ENCODE measurements at places on chromosomes 3 and 15.

- DNase-seq: no peak
Measured at GRCh38 chr3:5485427-5485826, 297.9 kb downstream of the EDEM1 start.

GRCh38 chr3:159091936-159092335, 290.1 kb downstream of the MFSD1 start:
- DNase-seq: no peak

GRCh38 chr15:80500021-80500420, 95.8 kb downstream of the ARNT2 start:
- no peak for DNase-seq

- DNase-seq: peak; percentile 42
Measured at GRCh38 chr3:113436809-113437208, 4.5 kb downstream of the CFAP44 start.

GRCh38 chr3:141851411-141851810, 25.0 kb upstream of the ATP1B3 start:
- no peak for DNase-seq

DNA sequence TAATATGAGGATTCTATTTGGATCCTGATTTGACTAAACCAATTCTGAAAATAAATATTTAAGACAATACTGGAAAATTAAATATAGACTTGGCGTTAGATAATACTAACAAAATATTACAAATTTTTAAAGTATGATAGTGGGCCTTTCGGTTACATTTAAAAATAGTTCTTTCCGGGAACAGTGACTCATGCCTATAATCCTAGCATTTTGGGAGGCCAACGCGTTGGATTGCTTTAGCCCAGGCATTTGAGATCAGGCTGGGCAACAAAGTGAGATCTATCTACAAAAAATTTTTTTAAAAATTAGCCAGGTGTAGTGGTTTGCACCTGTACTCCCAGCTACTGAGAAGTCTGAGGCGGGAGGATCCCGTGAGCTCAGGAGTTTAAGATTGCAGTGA, 30.3 kb upstream of the GADL1 start:
- DNase-seq: peak; percentile 21

DNA sequence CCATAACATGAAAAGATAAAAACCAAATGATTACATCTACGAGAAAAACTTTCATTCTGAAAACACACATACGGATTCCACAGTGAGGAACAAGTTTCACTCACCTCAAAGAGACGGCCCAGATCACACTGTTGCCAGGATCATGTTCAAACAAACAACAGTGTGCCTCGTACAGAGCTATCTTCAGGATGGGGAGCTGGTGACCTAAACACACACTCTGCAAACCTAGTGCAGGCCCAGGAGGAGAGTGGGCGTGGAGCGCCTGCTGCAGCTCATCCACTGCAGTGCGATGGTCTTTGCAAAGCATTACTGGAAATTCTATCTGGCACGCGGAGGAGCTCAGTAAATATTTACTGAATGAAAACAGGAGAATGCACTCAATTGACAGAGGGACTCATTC, 38.5 kb downstream of the TAMM41 start:
- DNase-seq: no peak

DNA sequence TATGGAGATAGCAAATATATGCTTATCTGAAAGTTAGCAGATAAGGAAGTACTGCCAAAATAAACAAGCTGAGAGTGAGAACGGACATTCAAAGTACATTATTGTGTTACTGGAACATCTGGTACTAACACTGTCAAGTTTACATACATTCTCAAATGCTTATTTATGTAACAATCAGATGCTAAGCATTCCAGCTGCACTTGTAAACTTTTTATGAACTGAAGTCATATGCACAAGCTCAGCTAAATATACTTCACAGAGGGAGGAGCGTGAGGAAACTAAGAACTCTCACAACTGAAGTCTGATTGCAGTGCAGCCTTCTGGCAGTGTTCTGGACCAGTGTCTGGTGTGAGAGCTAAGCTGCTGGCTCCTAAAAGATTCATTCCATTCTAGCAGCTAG, 223.7 kb upstream of the NANOGP8 start:
- DNase-seq: peak; percentile 94

DNA sequence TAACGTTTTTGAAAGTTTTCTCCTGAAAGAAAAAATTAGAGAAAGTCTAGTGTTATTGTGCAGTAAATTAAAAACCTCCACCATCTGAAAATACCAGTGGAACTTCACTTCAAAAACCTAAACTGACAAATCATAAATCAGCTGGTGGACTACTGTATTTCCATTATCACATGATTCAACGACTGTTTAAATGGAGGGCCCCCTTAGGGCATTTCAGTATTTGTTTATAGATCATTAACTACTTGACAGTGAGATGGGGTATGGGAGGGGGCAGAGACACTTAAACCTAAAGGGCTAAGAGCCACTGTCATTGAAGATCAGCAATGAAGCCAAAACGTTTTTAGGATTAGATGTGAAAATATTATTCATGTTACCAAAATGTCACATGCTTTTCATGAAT, 8.8 kb upstream of the C15orf61 start:
- DNase-seq: no peak

- DNase-seq: no peak
Measured at GRCh38 chr15:43899928-43900327, 73.1 kb downstream of the WDR76 start.

DNA sequence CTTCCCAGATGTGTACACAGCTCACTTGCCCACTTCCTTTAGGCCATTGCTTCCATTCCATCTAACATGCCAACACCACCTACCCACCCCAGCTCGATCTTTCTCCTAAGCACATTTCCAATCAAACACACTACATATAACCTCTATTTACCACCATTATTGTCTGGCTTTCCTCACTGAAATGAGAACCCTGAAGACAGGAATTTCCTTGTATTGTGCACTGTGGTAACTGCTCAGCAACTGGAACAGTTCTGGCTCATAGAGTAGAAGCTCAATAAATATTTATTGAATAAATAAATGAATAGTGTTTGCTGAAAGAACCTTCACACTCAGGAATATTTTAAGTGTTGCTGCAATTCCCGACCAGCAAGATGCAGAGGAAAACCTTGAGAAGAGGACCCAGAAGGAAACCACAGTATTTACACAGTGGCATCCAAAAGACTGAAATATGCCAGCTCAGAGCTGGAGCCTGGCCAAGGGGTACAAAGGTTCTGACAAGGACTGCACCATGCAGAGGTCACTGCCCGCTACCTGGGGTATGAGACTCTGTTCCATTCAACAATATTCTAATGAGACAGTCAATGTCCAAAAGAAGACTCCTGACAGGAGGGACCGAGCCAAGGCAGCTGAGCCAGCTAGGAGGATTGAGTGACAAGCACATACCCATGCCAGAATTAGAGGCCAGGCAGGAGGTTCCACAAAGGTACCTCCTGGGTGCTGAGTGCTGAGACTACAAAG, 168.8 kb downstream of the NUP210 start:
- DNase-seq: no peak

DNA sequence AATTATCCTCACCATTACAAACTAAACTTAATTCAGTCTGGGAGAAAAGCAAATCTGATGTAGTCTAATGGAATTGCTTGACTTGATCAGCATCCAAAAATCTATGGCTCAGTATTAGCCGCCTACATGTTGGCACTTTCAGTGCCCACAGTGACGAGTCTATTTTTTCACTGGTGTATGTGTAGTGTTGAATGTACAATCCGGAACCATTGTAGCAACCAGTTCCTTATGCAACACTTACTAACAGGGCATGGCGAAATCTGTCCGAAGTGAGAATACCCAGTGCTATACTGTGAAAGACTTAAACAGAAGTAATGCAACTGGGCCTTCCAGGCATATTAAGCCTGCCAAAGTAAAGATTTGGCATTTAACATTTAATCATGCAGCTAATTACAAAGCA, 18.6 kb downstream of the LRRN1 start:
- DNase-seq: no peak

GRCh38 chr3:136631424-136631823, 120.8 kb downstream of the STAG1 start:
- no peak for DNase-seq

DNA sequence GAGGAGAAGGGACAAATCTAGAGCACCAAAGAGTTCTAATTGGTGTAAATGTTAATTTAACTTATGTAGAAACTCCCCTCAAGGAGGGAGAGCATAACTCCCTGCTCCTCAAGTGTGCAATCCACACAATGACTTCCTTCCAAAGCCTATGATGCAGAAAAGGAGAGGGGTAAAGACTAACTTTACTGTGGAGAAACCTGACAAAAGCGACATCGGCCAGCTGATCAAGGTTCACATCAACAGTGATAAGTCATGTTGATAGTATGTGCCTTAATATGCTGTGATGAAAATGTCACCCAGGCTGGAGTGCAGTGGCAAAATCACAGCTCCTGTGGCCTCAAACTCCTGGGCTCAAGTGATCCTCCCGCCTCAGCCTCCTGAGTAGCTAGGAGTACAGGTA, 76.5 kb downstream of the TFDP2 start:
- DNase-seq: no peak

GRCh38 chr3:111819927-111820326, 39.1 kb upstream of the PHLDB2 start:
- no peak for DNase-seq

DNA sequence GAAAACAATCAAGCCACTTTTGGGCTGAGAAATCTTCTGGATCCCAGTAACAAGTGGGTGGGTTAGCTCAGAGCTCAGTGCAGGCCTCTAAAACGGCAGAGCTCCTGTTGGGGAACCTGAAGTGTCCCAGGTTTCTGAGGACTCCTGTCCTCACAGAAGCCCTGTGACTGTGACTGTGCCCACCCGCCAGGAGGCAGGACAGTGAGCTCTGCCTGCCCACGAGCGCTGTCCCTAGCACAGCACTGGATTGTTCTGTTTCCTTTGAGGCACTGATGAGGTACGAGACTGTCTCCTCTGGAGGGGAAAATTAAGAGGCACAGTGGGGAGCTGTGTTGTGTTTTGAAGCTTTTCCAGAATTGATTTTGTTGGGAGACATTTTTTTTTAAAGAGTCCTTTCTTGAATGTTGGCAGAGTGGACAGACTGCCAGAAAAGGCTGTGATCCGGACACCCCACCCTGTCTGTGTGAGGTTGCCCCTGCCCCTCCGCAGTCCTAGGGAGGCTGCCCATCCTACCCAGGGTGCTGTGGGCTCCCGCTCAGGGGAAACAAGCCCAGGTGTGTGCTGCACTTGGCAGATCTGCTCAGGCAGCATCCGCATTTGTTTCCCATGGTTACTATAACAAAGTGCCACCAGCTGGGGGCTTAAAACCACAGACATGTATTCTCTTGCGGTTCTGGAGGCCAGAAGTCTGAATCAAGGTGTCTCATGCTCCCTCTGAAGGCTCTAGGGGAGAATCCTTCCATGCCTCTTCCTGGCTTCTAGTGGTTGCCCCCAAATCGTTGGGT, 66.6 kb upstream of the LARS2 start:
- no peak for DNase-seq

DNA sequence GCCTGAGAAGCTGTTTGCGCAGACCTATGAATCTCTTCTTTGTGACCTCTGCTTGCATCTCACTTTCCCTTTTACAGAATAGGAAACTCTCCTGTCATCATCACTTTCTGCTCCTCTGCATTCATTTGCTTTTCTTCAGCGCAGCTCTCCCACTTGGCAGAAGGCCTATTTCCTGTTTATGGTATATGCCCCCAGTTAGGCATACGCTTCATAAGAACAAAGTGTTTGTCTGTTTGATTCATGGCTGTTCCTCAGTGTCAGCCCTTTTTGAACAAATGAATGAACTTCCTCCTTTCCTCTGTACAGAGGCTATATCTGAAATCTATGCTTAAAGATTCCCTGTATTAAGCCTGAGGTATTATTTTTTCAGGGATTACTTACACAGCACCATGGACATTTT, 1216.9 kb upstream of the GBE1 start:
- no peak for DNase-seq

DNA sequence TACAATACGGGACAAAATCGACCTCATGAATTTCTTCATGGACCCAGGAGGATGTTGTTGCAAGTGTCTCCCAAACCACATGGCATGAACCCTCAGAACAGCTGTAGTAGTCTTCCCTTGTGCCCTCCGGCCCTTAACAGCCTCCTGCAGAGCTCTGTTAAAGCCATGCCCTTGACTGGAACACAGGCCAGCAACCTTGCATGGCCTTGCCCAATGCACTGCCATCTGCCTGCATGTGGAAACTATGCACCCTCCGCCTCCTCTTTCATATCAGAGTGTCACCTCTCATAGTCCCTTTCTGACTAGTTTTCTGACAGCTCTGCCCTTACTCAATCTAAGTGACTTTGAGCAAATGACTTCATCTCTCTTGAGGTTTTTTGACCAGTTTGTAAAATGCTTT, 39.4 kb upstream of the TRIM71 start:
- no peak for DNase-seq

GRCh38 chr3:140931016-140931454, 10.6 kb upstream of the SLC25A36 start:
- DNase-seq: no peak

GRCh38 chr3:152345233-152345632, 76.5 kb downstream of the MBNL1 start:
- no peak for DNase-seq

DNA sequence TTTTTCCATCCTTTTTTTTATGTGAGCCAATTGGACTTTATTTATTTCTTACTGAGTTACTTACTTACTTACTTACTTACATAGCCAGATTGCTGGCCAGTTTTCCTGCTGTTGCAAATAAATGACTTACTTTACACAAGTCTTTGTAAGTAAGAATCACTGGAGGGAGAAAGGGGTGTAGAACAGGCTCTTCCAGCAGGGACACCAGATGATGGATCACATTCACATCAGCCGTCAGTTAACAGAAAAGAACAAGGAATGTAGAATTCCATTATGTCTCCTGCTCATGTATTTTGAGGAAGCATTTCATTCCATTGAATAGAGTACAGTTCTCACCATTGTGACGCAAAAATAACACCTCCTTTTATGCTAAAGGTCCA, 188.6 kb downstream of the FNDC3B start:
- DNase-seq: no peak

DNA sequence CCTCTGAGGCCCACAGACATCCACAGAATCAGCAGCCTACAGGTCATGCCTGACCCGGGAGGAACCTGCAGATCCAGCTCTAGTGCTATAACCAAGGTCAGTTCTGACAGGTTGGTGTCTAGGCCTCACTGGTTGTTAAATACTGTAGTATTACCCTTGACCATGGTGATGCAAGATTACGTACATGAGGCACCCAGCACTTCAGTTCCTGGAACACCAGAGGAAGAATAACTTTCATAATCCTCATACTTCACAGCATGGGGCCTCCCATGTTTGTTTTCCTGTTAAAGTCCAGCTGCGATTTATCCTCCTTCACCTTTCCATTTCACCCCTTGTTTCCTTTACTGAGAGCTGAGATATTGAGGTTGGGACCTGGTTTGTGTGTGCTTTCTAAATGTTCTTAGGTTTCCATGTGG, 34.4 kb upstream of the GLCE start:
- DNase-seq: peak; percentile 29
